ENCODE measurements at places on chromosomes 11 and 22.

GRCh38 chr11:20159466-20160381, 551 bp downstream of the DBX1 start:
- H3K27ac ChIP-seq, result no peak overlapping the region
- no peak overlapping the region for H3K4me3 ChIP-seq
- H3K27me3 ChIP-seq, result peaks cover 95% of the 10 kb centered on the region
- H3K4me1 ChIP-seq, result peaks cover 19% of the 10 kb centered on the region
- no peak for DNase-seq

DNA sequence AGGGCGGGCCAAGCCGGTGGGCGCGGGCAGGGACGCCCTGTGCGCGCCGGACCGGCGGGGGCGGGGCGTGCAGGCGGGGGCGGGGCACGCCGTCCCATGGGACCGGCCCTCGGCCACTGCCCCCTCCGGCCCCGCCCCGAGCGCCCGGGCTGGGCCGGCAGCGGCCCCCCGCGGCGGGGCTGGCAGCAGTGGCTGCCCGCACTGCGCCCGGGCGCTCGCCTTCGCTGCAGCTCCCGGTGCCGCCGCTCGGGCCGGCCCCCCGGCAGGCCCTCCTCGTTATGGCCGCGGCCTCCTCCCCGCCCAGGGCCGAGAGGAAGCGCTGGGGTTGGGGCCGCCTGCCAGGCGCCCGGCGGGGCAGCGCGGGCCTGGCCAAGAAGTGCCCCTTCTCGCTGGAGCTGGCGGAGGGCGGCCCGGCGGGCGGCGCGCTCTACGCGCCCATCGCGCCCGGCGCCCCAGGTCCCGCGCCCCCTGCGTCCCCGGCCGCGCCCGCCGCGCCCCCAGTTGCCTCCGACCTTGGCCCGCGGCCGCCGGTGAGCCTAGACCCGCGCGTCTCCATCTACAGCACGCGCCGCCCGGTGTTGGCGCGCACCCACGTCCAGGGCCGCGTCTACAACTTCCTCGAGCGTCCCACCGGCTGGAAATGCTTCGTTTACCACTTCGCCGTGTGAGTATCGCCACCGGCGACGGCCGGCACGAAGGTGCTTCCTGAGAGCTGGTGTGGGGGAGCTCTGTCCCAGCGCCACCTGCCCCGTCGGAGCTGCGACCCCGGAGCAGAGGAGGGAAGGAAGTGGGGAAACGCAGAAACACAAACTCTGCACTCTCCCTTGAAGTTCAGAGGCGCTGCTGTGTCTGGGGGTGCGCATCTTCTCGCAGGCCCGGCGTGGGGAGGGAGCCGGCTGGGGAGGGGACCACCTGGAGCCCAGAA, at the start of gene KCNQ1:
TSS of gene KCNQ1 (plus strand) at position 188 of the 925 bp plus-strand sequence. CDS start at position 279, 91 bp downstream.
- DNase-seq, result peak; percentile 55
- peaks cover 19% of the 10 kb centered on the region for H3K27me3 ChIP-seq
- peak within 1 kb of the TSS; percentile 11 for H3K27ac ChIP-seq
- peak within 1 kb of the TSS; percentile 44 for H3K4me3 ChIP-seq
- no peaks in the 10 kb centered on the region for H3K4me1 ChIP-seq

- no peaks in the 10 kb centered on the region for H3K36me3 ChIP-seq
- no peak overlapping the region for H3K27ac ChIP-seq
- H3K27me3 ChIP-seq, result no peaks in the 10 kb centered on the region
- peaks cover 42% of the 10 kb centered on the region for H3K4me1 ChIP-seq
Observed at GRCh38 chr22:23518376-23519187, 61.5 kb downstream of the IGLL1 start.

DNA sequence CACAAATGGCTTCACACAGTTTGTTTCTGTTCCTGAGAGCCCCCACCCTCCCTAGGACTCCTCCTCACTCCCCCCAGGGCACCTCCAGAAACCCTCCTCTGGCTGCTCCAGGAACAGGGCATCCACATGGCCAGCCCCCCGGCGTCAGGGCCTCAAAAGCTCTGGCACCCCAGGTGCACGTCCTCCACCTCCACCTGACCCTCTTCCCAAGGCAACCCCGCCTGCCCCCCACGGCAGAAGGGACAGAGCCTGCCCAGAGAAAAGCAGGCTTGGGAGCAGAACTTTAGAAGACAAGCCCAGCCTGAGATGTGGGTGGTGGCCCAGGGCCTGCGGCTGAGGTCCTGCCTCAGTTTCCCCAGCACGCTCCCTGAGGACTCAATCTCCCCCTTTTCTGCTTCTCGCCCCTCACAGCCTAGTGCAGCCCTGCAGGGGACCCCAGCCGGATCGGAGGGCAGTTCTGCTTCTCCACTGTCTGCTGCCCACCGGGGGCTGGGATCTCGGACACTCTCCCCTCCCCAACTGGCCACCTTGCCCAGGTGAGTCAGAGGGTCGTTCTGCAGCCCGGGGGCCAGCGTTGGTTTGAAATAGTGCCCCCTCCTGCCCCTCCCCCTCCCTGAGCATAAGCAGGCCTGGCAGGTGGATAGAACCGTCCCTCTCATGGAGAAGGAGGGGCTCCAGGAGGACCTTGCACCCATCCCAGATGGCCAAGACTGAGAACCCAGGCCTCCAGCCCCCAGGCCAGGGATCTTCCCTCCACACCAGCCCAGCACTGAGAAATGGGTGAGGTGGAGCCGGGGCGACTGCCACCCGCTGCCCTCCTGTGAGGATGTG, 2.4 kb upstream of the TRABD start:
- no peaks in the 10 kb centered on the region for H3K27me3 ChIP-seq
- peaks cover 11% of the 10 kb centered on the region for H3K4me1 ChIP-seq
- no peak overlapping the region for H3K27ac ChIP-seq
- H3K36me3 ChIP-seq, result no peaks in the 10 kb centered on the region

GRCh38 chr11:16512198-16512898, 156.0 kb upstream of the SOX6 start:
- DNase-seq, result peak; percentile 86
- no peak overlapping the region for H3K4me3 ChIP-seq
- no peak overlapping the region for H3K27ac ChIP-seq

GRCh38 chr11:97325693-97326092, 935.9 kb downstream of the JRKL start:
- no peak overlapping the region for H3K4me3 ChIP-seq
- H3K27me3 ChIP-seq, result no peaks in the 10 kb centered on the region
- no peaks in the 10 kb centered on the region for H3K4me1 ChIP-seq
- DNase-seq, result no peak
- H3K36me3 ChIP-seq, result no peaks in the 10 kb centered on the region

GRCh38 chr11:27497911-27498310, 8.7 kb downstream of the LIN7C start:
- H3K27me3 ChIP-seq, result no peaks in the 10 kb centered on the region
- H3K4me1 ChIP-seq, result peaks cover 3% of the 10 kb centered on the region
- H3K36me3 ChIP-seq, result peaks cover 3% of the 10 kb centered on the region
- H3K27ac ChIP-seq, result no peak overlapping the region

Measured in lung (tissue), 17 donors.